ENCODE measurements at places on chromosomes 3 and 15. TPM values are rescaled to one million over a fixed set of nuclear protein-coding genes. Genes with fewer than 3 reads are reported as not detected.

The NANOGP8 gene
- total RNA-seq: not detected

The GHSR gene
- total RNA-seq: not detected

The DPPA4 gene
- total RNA-seq: not detected

The SLC2A2 gene
- total RNA-seq: not detected

The LRRC34 gene
- total RNA-seq: 2.2 TPM

The ATP13A4 gene
- 0.09 TPM for total RNA-seq

The TRPM1 gene
- 0.11 TPM for total RNA-seq

The C3orf80 gene
- total RNA-seq: 0.09 TPM

The PAK2 gene
- total RNA-seq: 82.7 TPM

The GMNC gene
- not detected for total RNA-seq

The TMOD2 gene
- total RNA-seq: 41.9 TPM

The THRB gene
- under 0.01 TPM for total RNA-seq

The ACTC1 gene
- not detected for total RNA-seq

The TMEM207 gene
- not detected for total RNA-seq

The VILL gene
- total RNA-seq: 2.1 TPM

The TGM5 gene
- not detected for total RNA-seq

The ENTPD3 gene
- total RNA-seq: under 0.01 TPM

The UCN2 gene
- total RNA-seq: 0.11 TPM

The CORO2B gene
- 0.98 TPM for total RNA-seq

The CLK3 gene
- 45.5 TPM for total RNA-seq

The UTS2B gene
- total RNA-seq: not detected

The GOLGA6L7 gene
- not detected for total RNA-seq

The CYP8B1 gene
- total RNA-seq: not detected

The IL5RA gene
- not detected for total RNA-seq

The SGO1 gene
- 1.2 TPM for total RNA-seq

The C15orf62 gene
- under 0.01 TPM for total RNA-seq

The ZNF502 gene
- total RNA-seq: 2.2 TPM

The LINGO1 gene
- total RNA-seq: 0.09 TPM

The DLEC1 gene
- total RNA-seq: not detected

The NPAP1 gene
- not detected for total RNA-seq

The RCCD1 gene
- 4.9 TPM for total RNA-seq

The GP5 gene
- 0.22 TPM for total RNA-seq

The IMPG2 gene
- total RNA-seq: 0.69 TPM

The SCN5A gene
- 9.8 TPM for total RNA-seq

The ZPLD1 gene
- total RNA-seq: not detected

Measured in dermis lymphatic vessel endothelial cell (primary cell).